Lower lobe of right lung (tissue), 2 donors: ENCODE measurements at places on chromosomes 5 and 9.

DNA sequence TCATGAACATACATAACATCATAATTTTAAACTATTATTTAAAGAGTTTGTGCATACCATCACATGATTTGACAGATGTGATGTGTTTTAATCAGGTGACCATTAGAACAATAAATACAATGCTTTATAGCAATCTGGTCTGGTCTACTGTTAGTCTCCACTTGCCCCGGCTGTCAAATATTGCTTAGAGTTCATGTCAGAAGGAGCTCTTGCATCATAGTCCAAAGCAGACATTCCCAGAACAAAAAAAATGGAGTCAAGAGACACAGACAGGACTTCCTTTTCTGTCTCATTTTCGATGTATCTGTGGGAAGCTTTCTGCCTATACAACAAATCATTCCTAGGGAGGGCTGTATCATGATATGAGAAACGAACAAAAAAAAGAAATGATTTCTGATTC, 979.2 kb upstream of the WWC1 start:
- no peak for DNase-seq

DNA sequence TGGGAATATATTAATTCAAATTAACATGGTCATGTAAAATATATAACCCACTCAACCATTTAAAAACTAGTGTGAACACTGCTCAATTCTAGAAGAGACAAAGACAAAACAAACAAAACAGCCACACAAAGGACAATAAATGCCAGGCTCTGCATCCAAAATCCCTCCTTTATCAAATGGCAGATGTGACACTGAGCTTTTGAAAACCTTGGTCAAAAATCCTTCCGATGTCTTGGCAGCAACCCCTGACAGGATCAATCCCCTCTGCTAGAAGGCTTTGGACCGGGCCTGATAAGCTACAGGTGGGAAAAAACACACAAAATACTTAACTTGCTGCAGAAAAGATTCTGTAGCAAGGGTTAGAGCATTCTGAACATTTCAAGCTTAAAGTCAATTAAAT, 61.5 kb downstream of the ZFR start:
- DNase-seq: no peak

GRCh38 chr5:154221371-154221896, 30.9 kb downstream of the GALNT10 start:
- peak; percentile 53 for DNase-seq

- no peak for DNase-seq
These were observed 89.5 kb downstream of the ADAMTS2 start for GRCh38 chr5:179255527-179256327.

- no peak for DNase-seq
These were observed 164.2 kb upstream of the PTGER4 start for GRCh38 chr5:40515476-40515875.

- no peak for DNase-seq
These were observed 129.0 kb downstream of the TAF11L14 start for GRCh38 chr5:17763301-17763700.

DNA sequence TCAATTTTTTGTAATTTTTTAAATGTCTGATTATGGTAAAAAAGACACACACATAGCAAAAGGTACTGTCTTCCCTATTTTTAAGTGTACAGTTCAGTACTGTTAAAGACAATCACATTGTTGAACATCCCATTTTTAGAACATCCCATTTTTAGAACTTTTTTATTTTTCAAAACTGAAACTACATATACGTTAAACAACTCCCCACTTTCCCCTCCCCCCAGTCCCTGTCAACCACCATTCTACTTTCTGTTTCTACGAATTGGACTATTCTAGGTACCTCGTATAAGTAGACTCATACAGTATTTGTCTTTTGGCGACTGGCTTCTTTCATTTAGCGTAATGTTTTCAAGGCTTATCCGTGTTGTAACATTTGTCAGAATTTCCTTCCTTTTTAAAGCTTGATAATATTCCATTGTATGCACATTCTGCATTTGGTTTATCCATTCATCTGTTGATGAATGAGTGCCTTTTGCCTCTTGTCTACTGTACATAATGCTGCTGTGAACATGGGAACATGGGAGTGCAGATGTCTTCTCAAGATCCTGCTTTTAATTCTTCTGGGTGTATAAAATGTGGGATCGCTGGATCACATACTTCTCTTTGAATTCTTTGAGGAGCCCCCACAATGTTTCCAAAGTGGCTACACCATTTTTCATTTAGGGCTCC, 154.0 kb downstream of the PIK3R1 start:
- no peak for DNase-seq

DNA sequence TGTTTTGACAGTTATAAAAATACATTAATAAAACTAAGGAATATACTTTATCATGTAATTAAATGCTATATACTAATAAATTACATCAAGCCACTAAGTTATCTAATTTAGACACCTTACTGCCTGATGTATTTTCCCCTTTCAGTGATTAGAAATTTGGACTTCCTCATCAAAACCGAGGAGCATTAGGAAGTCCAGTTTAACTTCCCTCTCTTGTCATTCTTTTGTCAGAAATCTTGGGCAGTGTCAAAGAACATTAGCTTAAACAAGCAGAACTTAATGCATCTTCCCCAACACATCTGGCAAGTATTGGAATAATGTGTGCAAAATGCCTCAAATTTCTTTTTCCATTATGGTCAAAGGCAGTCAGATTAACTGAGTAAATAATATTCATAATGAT, 81.6 kb downstream of the PLPP1 start:
- no peak for DNase-seq

DNA sequence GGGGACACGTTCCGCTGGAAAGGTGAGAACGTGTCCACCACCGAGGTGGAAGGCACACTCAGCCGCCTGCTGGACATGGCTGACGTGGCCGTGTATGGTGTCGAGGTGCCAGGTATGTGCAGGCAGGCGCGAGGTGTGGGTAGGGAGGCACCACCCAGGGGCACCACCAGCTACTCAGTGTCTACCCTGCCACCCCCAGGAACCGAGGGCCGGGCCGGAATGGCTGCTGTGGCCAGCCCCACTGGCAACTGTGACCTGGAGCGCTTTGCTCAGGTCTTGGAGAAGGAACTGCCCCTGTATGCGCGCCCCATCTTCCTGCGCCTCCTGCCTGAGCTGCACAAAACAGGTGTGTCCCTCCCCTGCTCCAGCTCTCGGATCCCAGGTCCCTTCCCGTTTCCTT, 15.1 kb downstream of the SLC27A4 start:
- no peak for DNase-seq

- DNase-seq: no peak
These were observed 58.3 kb downstream of the IZUMO3 start for GRCh38 chr9:24487250-24487861.

- no peak for DNase-seq
These were observed 139.1 kb downstream of the TMEM38B start for GRCh38 chr9:105833271-105833975.

- no peak for DNase-seq
These were observed 78.9 kb upstream of the LRRC70 start for GRCh38 chr5:62499756-62500155.

DNA sequence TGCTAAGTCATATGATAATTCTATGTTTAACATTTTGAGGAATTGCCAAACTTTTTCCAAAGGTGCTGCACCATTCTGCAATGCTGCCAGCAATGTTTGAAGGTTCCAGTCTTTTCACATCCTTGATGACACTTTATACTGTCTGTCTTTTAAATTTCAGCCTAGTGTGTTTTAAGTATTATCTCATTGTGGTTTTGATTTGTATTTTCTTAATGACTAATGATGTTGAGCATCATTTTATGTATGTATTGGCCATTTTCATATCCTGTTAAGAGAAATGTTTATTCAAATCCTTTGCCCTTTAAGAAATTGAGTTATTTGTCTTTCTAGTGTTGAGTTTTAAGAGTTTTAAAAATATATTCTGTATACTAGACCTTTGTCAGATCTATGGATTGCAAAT, 5.0 kb upstream of the TEX48 start:
- DNase-seq: no peak

DNA sequence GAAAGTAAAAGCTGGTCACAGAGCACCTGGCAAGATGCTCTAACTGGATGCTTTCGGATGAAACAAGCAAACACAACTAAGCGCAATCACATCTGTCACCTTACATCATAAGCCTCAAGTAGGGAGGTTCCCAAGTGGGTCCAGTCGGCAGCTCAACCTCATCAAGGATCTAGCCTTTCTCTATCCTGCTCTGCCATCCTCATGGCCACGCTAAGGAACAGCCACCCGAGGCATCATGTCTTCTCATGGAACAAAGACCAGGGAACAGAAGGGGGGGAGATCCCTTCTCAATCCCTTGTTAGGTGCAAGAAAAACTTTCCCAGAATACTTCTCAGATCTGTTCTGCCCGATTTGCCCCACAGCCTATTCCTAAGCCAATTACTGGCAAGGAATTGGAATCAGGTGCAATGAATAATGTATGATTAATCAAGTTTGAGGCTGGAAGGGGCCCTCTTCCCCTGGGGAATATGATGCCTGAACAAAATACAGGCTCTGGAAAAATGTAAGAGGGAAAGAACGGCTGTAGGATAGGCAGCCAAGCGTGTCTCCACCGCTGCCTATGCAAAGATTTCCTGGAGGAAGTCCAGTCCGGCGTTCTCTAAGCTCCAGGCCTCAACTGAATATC, 1.3 kb upstream of the HABP4 start:
- no peak for DNase-seq

DNA sequence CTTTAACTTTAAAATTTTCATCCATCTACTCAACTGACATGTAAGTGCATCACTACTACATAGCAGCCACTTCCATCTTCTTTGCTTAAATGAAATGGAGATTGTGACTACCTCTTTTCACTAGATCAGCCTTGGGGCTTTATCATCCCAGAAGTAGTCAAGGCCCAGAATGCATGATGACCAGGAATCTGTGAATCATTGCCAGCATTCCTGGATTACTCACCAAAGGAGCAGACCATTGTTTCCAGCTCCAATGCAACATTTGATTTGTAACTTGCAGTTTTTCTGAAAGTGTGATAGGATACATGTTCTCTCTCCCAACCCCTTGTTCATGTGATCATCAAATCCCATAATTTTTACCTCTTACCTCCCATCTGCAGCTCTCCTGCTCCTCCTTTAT, 65.1 kb downstream of the PLPPR1 start:
- no peak for DNase-seq

- no peak for DNase-seq
These were observed 81.9 kb downstream of the APBA1 start for GRCh38 chr9:69590266-69590665.

- DNase-seq: no peak
These were observed 288.9 kb upstream of the CDH18 start for GRCh38 chr5:20276959-20277263.

DNA sequence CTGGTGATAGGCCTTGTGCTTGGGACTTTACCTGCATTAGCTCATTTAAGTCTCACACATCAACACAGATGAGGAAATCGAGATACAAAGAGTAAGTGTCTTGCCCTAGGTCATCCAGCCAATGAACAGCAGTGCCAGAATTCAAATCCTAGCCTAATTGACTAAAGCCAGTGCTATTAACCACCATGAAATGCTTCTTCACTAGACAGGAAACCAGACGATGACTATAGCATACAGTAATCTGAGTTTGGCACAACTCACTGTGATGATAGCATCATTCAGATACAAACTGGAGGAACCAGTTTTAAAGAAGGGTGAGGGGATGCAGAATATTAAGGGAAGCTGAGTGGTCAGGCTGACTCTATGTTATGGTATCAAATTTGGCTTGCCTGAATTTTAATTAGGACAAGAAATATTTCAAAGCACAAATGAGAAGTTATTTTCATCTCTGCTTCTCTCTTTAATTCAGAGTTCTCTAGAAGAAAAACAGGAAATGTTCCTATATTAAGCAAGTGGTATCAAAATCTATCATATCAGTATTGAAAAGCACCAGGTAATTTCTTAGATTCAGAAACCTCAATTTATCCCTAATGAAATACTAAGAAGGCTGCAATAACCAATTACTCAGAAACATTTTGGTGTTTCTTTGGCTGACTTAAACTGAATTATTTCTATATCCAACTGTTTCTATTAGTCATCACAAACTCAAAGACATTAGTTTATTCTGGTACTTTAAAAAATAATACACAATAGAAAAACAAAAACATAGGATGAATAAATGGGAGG, 147.0 kb upstream of the RASA1 start:
- no peak for DNase-seq

- no peak for DNase-seq
These were observed 243.9 kb downstream of the TMEM167A start for GRCh38 chr5:82833277-82833676.

GRCh38 chr5:92504346-92504745, 1076.7 kb downstream of the NR2F1-AS1 start:
- DNase-seq: no peak

DNA sequence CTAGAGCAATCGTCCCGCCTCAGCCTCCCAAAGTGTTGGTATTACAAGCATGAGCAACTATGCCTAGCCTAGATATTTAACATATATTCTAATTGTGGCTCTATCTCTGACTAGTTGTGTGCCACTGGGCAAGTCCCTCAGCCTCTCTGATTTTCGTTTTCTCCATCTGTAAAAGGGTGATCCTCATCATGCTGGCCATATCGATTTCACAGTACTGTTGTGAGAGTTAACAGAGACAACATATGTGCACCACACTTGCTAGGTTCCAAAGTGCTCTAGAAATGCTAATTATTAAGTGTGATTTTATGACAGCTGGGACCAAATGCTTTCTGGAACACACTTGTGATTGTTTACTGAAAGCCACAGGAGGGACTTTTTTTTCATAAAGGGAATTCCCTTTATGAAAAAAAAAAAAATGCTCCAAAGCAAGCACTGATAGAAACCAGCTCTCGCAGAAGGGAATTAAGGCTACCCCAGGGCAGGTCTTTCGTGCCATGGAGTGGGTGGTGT, 78.5 kb upstream of the EPB41L4B start:
- DNase-seq: no peak

DNA sequence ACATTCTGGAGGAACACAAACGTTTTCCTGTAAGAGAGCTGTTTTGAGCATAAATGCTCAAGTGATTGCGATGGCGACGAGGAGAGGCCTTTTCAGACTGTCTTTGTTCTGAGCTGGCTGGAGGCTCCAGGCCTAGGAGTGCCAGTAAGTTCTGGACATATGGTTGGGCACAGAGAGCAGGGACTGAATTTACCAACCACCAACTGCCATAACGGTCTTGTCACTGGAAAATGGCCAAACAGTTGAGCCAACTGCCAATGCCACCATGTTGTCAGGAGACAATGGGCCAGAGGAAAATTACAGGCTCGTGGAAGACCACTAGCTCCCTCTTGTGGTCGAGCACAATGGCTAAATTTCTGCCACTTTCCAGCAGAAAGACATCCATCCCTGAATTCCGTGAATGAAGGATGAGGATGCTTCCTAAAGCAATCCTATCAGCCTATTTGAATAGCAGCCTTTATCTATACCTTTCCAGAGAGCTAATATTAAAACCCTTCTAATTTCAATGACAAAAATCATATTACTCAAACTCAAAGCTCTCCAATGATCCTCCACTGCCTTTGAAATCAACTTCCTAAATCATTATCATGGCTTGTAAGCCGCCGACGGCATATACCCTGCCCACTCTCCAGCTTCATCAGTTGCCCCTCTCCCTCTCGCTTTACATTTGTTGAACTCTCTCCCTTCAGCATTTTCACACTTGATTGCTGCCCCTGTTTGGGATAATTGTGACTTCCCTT, 66.9 kb upstream of the GLIS3 start:
- DNase-seq: no peak
